Esophagus muscularis mucosa (tissue), 4 donors: ENCODE measurements at places on chromosomes 4 and X. TPM values are rescaled to one million over a fixed set of nuclear protein-coding genes. Genes with fewer than 3 reads are reported as not detected.

The TRIML2 gene
- not detected for total RNA-seq

DNA sequence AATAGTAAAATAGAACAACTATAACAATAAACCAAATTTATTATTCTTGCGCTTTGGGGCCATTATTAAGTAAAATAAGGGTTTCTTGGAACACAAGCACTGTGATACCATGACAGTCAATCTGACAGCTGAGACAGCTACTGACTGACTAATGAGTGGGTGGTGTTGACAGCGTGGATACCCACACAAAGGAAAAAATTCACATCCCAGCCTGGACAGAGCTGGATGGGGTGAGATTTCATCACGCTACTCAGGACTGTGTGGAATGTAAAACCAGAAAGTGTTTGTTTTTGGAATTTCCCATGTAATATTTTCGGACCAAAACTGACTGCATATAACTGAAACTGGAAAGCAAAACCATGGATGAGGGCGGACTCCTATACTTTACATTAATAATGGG lies 48.8 kb downstream of the IGFBP7 start:
- H3K36me3 ChIP-seq: no peaks in the 10 kb centered on the region

GRCh38 chr4:111475666-111476065 lies 669.6 kb upstream of the FAM241A start:
- no peaks in the 10 kb centered on the region for H3K27me3 ChIP-seq
- no peak overlapping the region for H3K27ac ChIP-seq
- no peaks in the 10 kb centered on the region for H3K36me3 ChIP-seq
- no peaks in the 10 kb centered on the region for H3K4me1 ChIP-seq

- no peak overlapping the region for H3K27ac ChIP-seq
- no peak overlapping the region for H3K4me3 ChIP-seq
- no peaks in the 10 kb centered on the region for H3K36me3 ChIP-seq
- no peak for DNase-seq
- no peaks in the 10 kb centered on the region for H3K27me3 ChIP-seq
- H3K4me1 ChIP-seq: no peaks in the 10 kb centered on the region
These were observed 45.2 kb downstream of the MAGEB17 start for GRCh38 chrX:16212436-16212835.

The EDA gene
- total RNA-seq: 4.3 TPM

DNA sequence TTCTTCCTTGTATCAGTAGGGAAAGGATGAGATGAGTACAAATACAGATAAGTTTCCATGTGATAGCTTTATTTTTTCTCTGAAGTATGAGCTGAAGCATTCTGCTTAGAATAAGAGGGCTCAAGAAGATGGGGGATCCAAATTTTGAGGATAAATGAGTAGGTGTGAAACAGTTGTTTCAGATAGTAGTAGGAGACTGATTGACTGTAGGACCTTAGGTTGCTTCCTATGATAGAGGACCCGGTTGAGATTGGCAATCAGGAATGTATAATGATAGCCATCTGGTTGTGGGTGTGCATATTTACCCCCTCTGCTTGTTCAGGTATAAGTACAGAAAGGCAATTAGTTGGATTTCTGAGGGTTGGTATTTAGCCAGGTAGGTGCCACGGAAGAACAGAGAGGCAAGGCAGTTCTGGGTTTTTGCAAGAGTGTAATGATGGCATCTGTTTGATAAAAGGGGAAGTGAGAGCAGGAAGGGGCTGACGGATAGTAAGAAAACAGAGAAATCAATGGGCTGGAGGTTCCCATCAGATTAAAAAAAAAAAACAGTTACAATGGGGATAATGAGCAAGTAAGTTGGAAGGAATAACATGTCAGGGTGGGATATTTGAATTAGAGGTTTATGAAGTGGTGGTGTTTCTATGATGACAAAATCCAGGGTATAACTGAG lies 13.7 kb downstream of the OCRL start:
- H3K4me3 ChIP-seq: no peak overlapping the region
- no peak overlapping the region for H3K27ac ChIP-seq
- peaks cover 16% of the 10 kb centered on the region for H3K4me1 ChIP-seq
- H3K36me3 ChIP-seq: peaks cover 4% of the 10 kb centered on the region
- no peak for DNase-seq

DNA sequence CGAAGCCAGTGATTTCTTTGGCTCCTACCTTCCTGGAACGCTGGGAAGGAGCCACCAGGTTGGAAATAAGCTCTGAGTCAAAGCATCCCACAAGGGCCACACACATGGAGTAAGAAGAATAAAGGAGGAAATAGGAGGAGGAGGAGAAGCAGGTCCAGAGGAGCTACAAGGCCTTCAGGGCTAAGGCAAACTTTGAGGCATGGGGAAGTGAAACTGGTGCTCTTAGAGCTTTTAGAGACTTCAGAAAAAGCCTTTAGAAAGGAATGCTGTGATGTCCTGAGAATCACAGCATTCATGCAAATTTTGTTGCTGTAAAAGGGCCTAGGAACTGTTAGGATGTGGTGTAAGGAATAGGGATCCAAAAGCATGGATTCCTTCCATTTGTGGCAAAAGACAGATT lies 135.9 kb upstream of the ARHGEF9 start:
- no peak for DNase-seq
- H3K36me3 ChIP-seq: no peaks in the 10 kb centered on the region
- no peaks in the 10 kb centered on the region for H3K4me1 ChIP-seq
- H3K27ac ChIP-seq: no peak overlapping the region
- no peak overlapping the region for H3K4me3 ChIP-seq
- no peaks in the 10 kb centered on the region for H3K27me3 ChIP-seq

- no peaks in the 10 kb centered on the region for H3K4me1 ChIP-seq
- no peaks in the 10 kb centered on the region for H3K36me3 ChIP-seq
- no peaks in the 10 kb centered on the region for H3K27me3 ChIP-seq
- DNase-seq: no peak
- H3K4me3 ChIP-seq: no peak overlapping the region
These were observed 99.8 kb downstream of the ARSF start for GRCh38 chrX:3141031-3141430.

DNA sequence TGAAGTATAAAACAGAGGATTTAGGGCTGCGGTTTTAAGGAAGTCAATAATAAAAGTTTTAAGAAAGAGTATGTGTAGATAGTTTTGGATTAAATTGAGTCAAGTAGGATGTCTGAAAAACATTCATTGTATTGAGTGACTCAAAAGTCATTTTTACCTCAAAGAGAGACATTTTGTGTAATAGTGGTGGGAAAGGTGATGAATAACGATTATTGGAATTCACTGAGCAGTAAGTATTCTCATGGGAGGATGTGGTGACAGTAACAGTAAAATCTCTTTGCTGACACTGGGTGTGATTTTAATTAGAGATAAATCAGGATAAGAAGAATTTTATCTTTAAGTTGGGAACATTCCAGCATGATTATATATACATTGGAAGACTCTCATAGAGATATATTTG lies 233.6 kb downstream of the PDHA2 start:
- H3K36me3 ChIP-seq: no peaks in the 10 kb centered on the region
- no peak overlapping the region for H3K4me3 ChIP-seq
- no peak for DNase-seq
- no peak overlapping the region for H3K27ac ChIP-seq

The INTS12 gene
- total RNA-seq: 19.1 TPM

DNA sequence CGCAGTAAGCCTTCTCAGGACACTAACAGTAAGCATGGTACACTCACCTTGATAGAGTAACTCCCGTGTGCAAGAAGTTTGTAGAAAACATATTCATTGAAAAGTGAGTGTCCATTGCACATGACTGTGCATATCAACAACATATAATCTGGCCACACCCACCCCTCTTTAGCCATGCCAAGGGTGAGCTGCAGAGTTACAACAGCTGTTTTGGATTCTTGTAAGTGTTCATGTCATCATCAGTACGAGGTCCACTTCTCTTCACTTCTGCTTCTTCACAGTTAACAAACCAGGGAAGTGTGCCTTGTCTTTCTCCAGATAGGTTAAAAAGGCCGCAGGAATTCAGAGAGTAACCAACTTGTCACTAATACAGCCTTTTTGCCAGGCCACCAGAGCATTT lies 116.6 kb downstream of the IRF2 start:
- peaks cover 21% of the 10 kb centered on the region for H3K4me1 ChIP-seq
- no peak overlapping the region for H3K4me3 ChIP-seq
- DNase-seq: no peak
- H3K36me3 ChIP-seq: no peaks in the 10 kb centered on the region

The ARSJ gene
- 26.0 TPM for total RNA-seq

The LDB2 gene
- total RNA-seq: 26.6 TPM

The TEX13D gene
- 0.17 TPM for total RNA-seq

DNA sequence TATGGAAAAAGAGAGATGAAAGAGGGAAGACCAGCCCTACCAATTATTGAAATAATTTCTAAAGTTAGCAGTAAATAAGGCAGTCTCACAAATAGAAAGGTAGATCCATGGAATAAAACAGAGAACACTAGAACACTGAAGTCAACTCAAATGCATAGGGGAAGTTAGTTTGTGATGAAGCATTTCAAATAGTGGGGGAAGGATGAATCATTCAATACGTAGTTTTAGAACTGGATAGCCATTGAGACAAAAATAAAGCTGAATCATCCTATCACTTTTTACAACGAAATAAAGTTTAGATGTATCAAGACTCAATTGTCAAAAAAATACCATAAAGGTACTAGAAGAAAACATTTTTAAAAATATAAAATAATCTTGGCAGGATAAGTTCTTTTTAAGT lies 143.2 kb upstream of the DGKK start:
- no peaks in the 10 kb centered on the region for H3K4me1 ChIP-seq
- H3K27me3 ChIP-seq: no peaks in the 10 kb centered on the region
- no peak for DNase-seq
- H3K4me3 ChIP-seq: no peak overlapping the region
